Activated CD8-positive, alpha-beta memory T cell treated with anti-CD3 and anti-CD28 coated beads for 24 hours (primary cell): ENCODE measurements at places on chromosomes 7 and 10.

DNA sequence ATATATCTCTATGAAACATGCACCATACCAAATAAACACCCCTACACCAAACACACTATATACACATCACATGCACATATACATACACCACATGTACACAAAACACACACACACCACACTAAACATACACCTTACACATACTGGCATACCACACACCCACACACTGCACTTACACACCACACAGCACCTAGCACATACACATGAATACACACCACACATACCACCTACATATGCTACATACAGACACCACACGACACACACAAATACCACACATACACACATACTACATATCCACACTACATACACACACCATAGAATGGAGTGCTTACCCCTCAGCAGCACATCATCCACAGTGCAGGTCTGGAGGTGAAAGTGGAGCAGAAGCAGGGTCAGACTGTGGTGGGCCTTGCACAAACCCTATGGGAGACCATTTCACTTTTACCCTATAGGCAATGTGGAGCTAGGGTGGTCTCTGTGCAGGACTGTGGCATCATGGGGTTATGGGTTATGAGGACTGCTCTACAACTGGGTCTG lies 64.6 kb downstream of the WDFY4 start:
- no peak for DNase-seq

DNA sequence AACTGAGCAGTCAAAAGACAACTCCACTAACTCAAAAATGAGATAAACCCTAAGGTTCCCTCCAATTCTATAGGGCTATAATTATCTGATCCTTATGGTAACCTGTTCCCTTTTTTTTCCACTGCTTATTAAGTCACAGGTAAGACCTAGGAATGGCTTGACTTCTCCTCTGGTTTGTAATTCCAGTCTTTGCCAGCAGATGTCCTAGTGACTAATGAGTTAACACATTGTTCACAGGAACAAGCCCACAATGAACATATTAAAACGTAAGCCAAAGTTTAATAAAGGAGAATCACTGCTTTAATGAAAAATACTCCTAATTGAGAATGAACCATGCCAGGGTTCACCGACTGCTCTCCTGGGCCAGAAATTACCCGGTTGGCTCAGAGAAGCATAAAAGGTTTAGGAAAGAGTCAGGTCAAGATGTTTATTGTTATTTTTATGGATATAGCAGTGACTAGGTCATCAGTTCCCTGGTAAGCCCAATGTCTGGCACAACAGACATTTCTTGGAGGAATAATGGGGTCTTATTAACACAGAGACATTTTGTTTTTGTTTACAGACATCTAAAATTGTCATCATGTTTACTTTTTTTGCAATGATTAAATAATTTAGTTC lies 120.1 kb downstream of the ELAPOR2 start:
- DNase-seq, result no peak

GRCh38 chr7:96388620-96389383 lies 66.9 kb upstream of the SLC25A13 start:
- DNase-seq, result no peak

- DNase-seq, result no peak
Measured at GRCh38 chr7:101087334-101088068, 2.2 kb downstream of the TRIM56 start.
